HS-27A (cell line): ENCODE measurements at places on chromosomes 7 and 10.

GRCh38 chr10:53667063-53667462 is 894.5 kb upstream of the MBL2 start:
- no peak for DNase-seq

DNA sequence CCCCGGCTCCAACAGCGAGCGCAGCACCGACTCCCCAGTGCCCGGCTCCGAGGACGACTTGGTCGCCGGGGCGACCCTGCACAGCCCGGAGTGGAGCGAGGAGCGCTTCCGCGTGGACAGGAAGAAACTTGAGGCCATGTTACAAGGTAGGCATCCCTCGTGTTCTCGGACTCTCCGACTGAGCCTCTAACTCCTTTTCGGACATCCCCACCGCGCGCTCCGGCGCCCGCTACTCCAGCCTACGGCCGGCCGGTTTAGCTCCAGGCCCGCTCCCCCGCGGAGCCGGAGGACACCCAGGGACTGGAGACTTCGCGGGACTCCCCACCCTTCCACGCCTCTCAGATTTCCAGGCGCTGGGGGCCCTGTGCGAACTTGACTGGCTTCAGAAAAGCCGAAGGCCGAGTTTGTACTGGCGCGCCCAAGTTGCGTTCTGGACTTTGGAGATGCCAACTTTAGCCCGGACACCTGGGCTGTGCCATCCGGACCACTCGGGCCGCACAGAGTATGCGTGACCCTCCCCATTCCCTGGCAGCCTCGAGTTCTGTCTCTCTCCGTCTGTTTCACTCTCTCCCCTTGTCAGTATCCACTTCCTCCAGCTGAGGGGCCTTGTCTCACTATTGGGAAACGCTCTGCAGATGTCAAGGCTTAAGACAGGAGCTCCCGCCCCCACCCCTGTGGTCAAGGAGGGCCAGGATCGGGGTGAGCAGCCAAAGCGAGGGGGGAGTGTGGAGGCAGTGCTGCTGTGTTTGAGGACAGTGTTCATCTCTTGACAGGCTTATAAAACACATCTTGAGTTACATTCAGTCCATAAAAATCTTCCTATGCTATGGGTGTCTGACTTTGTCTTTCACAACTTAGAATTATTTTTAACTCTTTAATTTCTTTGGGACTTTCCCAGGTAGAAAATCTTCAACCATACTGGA is 777 bp downstream of the BICC1 start:
- no peak for DNase-seq

- DNase-seq = peak; percentile 12
These were observed 29.9 kb upstream of the HNRNPH3 start for GRCh38 chr10:68301790-68302502.

- DNase-seq = no peak
These were observed 61.9 kb downstream of the RGS10 start for GRCh38 chr10:119480667-119481066.

DNA sequence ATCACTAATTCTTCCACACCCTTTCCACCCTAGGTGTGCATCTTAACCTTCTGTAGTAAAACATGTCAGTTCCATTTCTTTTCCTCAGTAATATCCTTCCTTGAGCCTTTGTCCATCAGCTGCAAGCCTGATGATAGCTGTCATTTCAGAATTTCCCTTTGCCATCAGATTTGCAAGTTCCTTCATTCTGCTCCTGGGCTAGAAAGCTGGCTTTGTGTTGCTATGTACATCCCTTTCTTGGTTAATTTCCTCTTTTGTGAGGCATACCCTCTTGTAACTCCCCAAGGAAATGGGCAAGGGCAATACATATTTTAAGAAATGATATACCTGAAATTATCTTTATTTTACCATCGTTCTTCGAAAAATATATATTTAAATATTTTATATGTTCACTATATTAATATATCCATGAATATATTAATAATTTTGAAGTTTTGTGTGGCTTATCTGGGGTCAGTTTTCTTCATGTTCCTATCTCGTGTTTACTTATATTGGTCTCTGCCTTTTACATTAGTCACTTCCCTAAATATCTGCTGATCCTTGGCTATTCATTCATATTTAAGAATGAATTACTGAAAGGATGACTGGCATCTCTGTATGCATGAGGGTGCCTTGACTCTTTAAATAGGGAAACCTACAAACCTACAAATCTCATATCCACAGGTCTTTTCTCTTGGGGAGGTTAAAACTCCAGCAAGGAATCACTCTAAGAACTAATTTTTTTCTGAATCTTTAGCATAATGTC is 143.8 kb downstream of the ZNF22 start:
- no peak for DNase-seq

GRCh38 chr7:128459394-128459878 is 3.8 kb downstream of the HILPDA start:
- no peak for DNase-seq

GRCh38 chr7:81648716-81649115 is 121.1 kb downstream of the HGF start:
- DNase-seq = no peak

DNA sequence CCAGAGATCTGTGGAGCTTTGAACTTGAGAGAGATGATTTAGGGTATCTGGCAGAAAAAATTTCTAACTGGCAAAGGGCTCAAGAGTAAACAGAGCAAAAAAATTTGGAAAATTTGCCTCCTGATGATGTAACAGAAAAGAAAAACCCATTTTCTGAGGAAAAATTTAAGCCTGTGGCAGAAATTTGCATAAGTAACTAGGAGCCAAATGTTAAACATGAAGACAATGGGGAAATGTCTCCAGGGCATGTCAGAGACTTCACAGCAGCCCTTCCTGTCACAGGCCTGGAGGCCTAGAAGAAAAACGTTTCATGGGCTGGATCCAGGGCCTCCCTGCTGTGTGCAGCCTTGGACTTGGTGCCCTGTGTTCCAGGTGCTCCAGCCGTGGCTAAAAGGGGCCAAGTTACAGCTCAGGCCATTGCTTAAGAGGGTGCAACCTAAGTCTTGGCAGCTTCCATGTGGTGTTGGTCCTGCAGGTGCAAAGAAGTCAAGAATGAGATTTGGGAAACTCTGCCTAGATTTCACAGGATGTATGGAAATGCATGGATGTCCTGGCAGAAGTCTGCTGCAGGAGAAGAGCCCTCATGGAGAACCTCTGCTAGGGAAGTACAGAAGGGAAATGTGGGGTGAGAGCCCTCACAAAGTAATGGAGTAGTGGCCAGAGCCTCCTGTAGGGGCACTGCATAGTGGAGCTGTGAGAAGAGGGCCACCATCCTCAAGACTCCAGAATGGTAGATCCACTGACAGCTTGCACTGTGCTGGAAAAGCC is 8.1 kb downstream of the SEMA3D start:
- no peak for DNase-seq

- DNase-seq = no peak
These were observed 20.4 kb downstream of the PPA1 start for GRCh38 chr10:70212879-70213278.

GRCh38 chr7:40640566-40640965 is 505.8 kb downstream of the SUGCT start:
- no peak for DNase-seq

GRCh38 chr7:56250135-56250534 is 133.9 kb upstream of the NUPR2 start:
- no peak for DNase-seq

DNA sequence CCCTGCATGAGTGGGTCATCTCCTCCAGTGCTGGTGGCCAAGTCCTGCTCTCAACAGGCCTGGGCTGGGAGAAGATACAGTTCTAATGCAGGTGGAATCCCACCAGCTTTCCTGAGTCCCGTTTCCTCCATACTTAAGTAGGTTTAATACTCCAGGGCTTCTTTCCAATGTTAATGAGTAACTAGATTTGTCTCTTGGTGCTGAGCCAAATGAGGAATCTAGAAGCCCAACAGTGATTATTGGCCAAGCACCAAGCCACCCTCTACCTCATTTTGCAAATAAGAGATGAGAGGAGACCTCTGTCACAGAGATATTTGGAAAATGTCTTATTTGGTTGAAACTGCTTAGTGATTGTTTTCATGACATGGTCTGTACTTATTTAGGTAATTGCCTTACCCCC is 37.1 kb downstream of the STARD3NL start:
- DNase-seq = no peak

- DNase-seq = no peak
These were observed at the start of gene PRRT4 for GRCh38 chr7:128361411-128362379. TSS of gene PRRT4 (minus strand) at chr7:128361690.

DNA sequence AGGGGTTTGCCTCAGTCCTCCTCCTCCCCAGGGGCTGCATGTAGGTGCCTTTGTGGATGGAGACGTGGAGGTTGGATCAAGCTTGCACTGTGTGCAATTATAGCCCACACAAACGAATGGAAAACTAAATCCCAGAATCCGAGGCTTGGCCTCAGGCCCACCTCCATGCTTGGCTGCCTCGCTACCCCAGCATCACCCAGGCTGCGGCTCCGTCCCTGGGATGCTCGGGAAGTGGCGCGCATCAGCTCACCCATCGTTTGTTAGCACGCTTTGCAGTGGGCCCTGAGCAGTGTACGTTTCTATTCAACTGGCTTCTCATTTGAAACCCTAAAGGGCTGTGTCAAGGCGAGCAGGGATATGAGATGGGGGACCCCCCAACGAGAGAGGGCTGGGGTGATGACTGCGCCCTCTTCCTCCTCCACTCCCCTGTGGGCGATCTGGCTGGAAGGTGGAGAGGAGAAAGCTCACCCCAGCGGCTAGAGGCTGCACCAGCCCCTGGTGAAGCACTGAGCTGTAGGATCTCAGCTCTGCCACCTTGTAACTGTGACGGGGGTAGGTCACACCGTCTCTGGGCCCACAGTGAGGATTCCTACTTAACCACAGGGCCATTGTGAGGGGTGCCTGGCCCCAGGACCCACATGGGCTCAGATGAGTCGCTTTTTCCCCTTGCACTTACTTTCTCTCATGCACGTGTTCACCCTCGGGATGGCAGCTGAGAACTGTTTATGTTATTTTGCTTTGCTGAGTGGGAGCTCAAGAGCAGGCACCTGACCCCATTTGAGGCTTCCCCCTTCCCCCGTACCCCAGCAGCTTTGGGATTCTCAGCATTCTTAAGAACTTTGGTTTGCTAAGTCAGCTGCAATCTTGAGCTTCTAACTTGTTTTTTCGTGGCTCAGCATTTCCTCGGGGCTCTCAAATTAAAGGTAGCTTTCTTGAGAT is 12.7 kb upstream of the BTBD16 start:
- no peak for DNase-seq

GRCh38 chr7:75866489-75867389 is 12.1 kb upstream of the RHBDD2 start:
- no peak for DNase-seq

DNA sequence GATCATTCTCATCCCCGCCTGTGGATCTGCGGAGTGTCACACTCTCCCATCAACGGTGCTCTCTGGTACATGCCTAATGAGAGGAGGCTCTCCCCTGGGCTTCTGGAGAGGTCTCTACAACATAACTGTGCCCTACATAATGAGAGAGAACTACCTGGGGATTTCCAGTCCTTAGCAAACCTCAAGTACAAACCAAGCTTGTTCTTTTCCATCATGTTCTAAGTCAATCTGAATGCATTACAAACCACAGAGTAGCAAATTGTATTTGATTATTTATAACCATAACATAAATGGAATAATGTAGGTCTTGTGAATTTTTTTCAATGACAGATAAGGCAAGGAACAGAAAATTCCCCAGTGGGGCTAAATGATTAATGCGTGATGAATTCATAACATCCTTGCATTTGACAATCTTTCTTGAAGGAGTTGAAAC is 412.4 kb upstream of the NRP1 start:
- DNase-seq = no peak

- DNase-seq = no peak
These were observed 11.9 kb upstream of the ZMIZ1 start for GRCh38 chr10:79056736-79057391.

GRCh38 chr10:124156524-124157260 is 63.3 kb upstream of the CHST15 start:
- no peak for DNase-seq

- no peak for DNase-seq
These were observed 40.0 kb downstream of the CDK1 start for GRCh38 chr10:60818134-60818770.

GRCh38 chr10:98556061-98556460 is 109.3 kb upstream of the HPS1 start:
- no peak for DNase-seq

DNA sequence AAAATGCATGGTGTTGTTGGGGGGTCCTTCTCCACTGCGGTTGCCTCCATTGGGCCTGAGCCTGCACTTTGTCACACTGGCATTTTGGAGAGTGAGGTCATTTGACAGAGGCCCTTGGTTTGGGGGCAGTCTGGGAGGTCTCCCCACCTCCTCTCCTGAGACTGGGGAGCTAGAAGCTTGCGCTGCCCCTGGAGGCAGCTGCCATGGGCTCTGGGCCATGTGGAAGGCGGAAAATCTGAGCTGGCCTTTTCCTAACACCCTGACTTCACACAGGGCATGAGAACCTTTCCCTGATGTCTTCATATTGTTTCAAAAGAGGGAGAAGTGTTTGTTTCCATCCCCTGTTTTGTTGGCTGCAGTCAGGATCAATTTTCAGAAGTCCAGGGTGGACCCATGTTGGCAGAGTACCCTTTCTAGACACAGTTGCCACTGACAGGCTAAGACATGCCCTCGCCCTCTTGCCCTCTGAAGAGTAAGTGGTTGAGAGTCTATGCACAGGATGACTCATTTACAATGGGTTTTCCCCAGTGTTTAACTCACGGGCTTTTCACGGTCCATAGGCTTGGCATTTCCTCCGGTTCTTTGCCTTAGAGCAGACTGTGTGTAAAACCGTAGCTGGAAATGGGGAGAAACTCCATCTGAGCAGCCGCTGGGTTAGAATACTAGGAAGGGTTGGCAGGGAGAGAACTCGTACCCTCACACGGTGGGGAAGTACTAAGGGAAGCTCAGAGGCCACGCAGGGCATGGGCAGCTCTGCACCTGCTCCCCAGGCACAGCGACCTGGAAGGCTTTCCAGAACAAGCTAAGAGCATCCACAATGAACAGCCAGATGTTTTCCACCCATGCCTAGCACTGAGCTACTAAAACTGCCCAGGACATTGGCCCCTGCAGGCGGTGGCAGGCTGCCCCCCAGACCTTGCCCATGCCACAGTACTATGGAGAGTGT is 655.0 kb downstream of the SDK1 start:
- no peak for DNase-seq

DNA sequence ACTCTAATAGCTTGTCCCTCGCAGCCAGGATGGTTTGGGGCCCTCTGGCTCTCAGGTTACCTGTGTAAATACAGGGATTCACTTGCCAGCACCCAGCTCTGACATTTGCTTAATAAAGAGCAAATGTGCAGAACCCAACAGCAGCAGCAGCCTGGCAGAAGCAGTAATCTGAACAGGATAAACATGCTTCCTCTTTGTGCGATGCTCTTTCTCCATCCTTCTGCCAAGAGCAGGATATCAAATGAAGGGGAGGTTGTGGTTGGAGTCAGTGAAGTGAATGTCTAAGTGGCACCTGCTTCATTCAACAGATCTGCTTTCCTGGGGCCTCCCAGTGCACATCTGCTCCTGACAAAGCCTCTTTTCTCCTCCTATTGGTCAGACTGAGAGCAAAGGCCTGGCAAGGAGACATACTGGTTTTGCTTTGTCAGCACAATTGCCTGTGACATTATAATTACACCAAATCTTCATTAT is 130.3 kb downstream of the NRF1 start:
- no peak for DNase-seq
